ENCODE measurements at places on chromosomes 1 and 21. TPM values are rescaled to one million over a fixed set of nuclear protein-coding genes. Genes with fewer than 3 reads are reported as not detected.

The TMEM82 gene
- 33.0 TPM for total RNA-seq

The HNRNPR gene
- total RNA-seq = 32.2 TPM

The COG2 gene
- total RNA-seq = 9.8 TPM

The NBPF6 gene
- not detected for total RNA-seq

The USH2A gene
- 1.5 TPM for total RNA-seq

The VWA5B1 gene
- not detected for total RNA-seq

The MTARC2 gene
- total RNA-seq = 129 TPM

The AJAP1 gene
- 0.63 TPM for total RNA-seq

The AMY2B gene
- 18.0 TPM for total RNA-seq

The CITED4 gene
- 29.9 TPM for total RNA-seq

The OR14K1 gene
- total RNA-seq = not detected

The KIAA0040 gene
- total RNA-seq = 5.9 TPM

GRCh38 chr1:248828845-248829244 is 3.1 kb upstream of the SH3BP5L start:
- DNase-seq = no peak

- DNase-seq = no peak
Measured at GRCh38 chr1:223504741-223505140, 111.5 kb downstream of the CCDC185 start.

DNA sequence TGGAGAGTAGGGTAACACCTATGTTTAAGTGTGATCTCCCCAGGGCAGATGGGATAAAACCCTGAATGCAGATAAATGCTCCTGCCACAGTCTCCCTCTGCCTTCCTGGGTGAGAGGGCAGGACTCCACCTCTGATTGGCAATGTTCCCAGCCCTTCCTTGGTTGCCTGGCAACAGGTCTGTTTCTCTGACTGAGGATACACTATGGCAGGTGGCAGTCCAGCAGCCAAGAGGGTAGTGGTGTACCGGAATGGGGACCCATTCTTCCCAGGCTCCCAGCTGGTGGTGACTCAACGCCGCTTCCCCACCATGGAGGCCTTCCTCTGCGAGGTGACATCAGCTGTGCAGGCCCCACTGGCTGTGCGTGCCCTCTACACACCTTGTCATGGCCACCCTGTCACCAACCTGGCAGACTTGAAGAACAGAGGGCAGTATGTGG is at the start of gene DCDC2B:
Gene DCDC2B, plus strand, starts transcription at position 199 of the 438 bp plus-strand sequence. Its CDS starts 5 bp downstream, at position 204.
- no peak for DNase-seq

DNA sequence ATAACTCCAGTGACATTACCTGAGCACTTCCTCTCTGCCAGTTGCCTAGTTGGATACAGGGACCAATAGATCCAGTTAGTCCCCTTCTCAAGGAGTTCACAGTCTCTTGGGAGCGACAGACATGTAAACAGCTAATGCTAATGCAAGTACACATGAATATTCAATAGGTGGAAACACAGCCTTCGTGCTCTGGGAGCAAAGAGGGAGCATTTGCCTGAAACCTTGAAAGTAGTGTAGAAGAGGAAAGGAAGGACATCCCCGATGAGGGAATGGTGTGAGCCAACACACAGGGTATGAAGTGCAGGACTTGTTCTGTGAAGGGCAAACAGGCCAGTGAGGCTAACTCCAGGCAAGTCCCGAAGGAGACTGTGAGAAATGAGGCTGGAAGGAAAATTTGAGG is 3.8 kb upstream of the TMEM222 start:
- no peak for DNase-seq

DNA sequence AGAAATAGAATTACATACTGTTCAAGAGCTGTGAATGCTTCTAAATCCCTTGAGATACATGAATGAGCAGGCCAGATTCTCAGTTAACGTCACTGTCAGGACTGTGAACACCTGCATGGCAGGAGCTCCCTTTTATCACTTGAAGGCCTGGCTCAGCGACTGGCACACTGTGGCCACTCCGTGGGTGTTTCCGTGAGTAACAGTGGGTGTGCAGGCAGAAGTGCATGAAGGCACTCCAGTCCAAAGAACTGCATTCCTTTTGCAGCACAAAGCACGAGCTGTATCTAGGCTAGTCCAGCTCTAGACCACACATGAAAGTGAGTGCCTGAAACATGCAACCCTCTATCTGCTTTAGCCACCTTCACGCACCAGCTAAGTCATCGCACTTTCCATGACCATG is 9.6 kb upstream of the SIM2 start:
- DNase-seq = no peak

DNA sequence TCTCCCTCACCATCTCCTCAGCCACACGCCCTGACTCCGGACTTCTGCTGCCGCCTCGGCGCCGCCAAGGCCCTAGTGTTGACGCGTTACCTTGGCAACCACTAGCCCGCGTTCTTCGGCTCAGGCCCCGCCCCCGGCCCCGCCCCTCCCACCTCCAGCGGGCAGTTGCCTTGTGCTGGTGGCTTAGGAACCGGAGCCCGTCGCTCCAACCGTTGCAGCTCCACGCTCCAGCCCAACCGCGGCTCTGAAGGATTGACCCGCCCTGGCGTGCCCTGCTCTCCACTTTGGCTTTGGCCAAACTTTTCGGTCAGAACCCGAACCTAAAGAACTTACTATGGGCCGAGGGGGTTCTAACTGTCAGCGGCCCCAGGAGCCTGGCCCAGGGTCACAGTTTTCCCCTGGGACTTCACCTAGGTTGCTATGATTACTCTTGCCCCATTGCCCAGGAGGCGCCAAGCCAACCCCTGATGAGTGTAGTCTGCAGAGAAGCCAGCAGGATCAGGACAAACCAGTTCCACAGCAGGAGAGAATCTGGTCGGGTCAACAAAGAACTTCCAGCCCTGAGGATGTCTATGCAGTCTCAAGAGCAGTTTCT is at the start of gene CFAP45:
Gene CFAP45, minus strand, starts transcription at position 80 of the 595 bp plus-strand sequence. Its CDS starts 67 bp downstream, at position 13.
- peak; percentile 77 for DNase-seq

GRCh38 chr1:3732434-3733093 is 19.7 kb upstream of the CCDC27 start:
- no peak for DNase-seq

DNA sequence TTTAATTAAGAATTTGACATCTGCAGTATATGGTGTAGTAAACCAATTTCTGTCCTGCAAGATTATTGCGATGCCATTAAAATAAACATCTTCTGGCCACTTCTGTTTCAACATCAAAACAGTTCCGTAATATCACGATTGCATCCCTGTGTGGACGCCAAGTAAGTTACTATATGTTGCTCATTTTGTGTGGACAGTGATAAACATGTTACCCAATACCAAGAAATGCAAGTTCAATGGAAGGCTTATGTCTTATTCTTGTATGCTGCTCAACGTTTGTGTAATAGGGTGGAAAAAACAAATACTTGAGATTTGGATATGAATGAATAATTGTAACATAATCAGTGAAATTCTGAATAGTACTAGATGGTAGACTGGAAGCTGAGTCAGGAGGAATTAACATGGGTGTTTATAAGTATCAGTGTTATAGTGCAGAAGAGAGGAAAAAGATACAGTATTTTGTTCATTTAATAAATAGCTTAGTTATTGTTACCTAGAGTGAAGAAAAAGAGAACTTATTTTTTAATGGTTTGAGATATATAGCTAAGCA is 15.2 kb downstream of the TTC3 start:
- DNase-seq = no peak

- DNase-seq = no peak
Measured at GRCh38 chr1:11438996-11439395, 40.0 kb upstream of the DISP3 start.

GRCh38 chr1:110118636-110119396 is 6.6 kb downstream of the UBL4B start:
- no peak for DNase-seq

- DNase-seq = no peak
Measured at GRCh38 chr1:31805318-31805717, 10.5 kb downstream of the SPOCD1 start.

- DNase-seq = no peak
Measured at GRCh38 chr1:167060141-167061072, 29.8 kb downstream of the GPA33 start.

GRCh38 chr1:18007391-18008041 is 100.1 kb upstream of the IGSF21 start:
- DNase-seq = no peak

DNA sequence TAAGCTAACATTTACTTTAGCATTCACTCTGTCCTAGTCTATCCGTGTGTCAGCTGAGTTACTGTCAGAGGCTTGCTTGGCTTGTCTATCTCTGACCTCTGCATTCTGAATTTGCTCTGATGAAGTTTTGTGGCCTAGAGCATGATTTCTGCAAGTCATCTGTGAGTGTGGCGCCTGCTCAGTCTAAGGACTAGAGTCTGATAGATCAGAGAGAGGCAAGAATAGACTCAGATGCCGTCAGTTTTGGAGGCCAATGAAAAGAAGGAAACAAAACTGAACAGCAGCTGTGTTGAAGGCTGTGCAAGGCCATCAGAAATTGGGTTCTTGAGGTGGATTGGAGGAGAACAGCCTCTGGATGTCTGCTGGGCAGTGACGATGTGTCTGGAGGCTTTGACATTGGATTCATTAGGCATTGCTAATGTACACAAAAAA is 573.1 kb downstream of the USP25 start:
- peak; percentile 67 for DNase-seq

- no peak for DNase-seq
Measured at GRCh38 chr1:31201931-31202360, 37.7 kb downstream of the NKAIN1 start.

DNA sequence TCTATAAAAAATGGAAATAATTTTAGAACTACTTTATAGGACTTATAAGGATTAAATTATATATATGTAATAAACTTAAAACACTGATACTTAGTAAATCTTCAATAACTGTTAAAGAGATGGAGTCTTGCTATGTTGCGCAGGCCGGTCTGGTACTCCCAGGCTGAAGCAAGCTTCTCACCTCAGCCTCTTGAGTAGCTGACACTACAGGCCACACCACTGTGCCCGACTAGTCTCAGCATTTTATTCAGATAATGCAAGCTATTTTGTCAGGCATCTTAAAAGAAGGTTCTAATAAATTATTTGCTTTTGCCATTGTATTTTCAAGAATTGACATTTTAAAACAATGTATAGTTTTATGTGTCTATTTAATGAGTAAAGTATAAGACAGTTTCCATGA is 20.8 kb downstream of the CNST start:
- DNase-seq = no peak

- DNase-seq = no peak
Measured at GRCh38 chr1:30627206-30627605, 96.2 kb downstream of the MATN1 start.

- no peak for DNase-seq
Measured at GRCh38 chr1:212612041-212612961, 3.7 kb downstream of the ATF3 start.

GRCh38 chr1:211734791-211735190 is 59.4 kb upstream of the NEK2 start:
- DNase-seq = no peak

DNA sequence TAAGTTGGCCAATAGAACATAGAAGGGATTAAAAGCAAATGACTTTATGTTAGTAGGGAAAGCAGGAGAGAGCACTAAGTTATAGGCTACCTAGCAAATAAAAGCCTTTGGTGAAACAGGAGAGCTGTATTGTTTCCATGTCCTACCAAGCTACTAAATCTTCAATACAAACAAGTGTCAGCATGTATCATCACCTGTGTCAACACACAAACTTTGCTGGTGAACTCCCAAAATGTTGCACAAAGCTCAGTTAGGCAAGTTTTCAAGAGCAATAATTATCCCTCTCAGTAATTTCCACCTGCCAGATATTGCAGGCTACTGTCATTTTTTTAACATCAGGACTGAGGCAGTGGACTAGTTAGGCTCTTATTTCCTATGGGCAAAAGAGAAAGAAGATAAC is 77.7 kb upstream of the ADAM30 start:
- DNase-seq = no peak

GRCh38 chr1:3352952-3353331 is 101.5 kb upstream of the ARHGEF16 start:
- DNase-seq = no peak

DNA sequence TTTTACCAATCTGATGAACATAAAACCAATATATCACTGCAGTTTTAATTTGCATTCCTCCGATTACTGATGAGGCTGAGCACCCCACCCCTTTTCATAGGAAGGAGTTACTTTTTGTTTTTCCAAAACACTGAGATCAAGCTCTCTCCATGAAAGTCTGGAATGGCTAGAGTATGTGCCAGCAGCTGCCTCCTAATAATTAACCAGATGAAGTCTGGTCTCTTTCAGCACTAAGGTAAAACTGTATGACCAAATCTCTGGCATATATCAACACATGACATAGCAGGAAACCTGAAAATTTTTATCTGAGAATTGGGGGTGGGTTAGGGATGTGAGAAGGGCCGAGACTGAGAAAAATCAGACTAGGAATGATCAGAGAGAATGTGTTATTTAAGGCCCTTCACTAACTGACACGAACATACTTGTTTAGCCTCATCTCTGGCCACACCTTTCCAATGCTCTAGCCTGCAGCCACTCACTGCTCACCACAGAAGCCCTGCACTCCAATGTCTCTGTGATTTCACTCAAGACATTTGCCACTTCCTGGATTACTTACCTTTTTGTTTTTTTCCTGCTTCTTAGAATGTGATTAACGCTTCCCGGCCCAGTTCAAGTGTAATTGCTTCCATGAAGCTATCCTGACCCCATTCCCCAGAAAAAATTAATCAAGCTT is 34.7 kb downstream of the WASF2 start:
- DNase-seq = no peak

- peak; percentile 73 for DNase-seq
Measured at GRCh38 chr21:43585924-43586413, 73.3 kb downstream of the HSF2BP start.

DNA sequence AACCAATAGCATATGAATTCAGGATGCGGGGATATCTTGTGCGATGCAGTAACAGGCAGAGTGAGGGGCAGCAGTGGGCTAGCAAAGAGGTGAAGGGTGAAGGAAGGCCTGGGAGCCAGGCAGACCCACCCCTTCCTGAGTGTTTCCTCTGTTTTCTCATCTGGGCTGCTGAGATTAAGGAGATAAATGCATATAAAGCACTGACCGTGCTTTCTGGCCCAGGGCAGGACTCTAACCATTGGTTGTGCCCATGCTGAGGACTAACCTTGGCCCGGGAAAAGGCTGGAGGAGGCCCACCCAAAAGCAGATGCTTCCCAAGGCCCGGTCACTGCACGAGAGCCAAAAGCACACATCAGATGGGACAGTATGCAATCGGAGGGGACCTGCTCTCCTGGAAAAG is 87.6 kb downstream of the PSMG1 start:
- DNase-seq = no peak

DNA sequence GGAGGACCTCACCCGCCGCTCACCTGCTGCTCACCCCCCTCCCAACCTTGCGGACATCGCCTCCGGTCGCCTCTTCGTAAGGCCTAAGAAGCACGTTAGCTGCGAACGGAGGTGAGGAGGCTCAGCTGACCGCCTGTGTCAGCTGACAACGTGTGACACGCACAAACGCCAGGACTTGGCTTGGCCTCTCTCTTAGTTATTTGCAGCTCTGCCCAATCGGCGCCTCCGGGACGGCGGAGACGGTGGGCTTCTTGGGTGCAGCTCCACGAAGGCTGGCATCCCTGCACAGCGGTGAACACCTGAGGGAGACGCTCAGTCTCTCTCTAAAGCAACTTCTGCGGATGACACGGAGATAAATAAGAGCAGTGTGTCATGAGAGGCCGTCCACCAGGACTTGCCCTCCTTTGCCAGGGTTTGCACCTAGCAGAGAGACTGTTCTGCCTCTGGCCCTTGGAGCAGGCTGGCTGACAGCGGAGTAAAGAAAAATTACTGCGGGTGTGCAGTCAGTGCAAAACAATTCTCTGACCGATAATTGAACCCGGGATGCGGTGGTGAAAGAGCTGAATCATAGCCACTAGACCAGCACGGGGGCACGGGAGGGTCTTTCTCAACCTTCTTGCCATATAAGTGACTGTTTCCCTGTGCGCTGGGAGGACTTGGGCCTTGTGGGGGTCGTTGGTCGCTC is 318.9 kb downstream of the FAM72C start:
- DNase-seq = no peak

Data from left lobe of liver (tissue), 2 donors.